A172 (cell line): ENCODE measurements at places on chromosomes 11 and 22.

DNA sequence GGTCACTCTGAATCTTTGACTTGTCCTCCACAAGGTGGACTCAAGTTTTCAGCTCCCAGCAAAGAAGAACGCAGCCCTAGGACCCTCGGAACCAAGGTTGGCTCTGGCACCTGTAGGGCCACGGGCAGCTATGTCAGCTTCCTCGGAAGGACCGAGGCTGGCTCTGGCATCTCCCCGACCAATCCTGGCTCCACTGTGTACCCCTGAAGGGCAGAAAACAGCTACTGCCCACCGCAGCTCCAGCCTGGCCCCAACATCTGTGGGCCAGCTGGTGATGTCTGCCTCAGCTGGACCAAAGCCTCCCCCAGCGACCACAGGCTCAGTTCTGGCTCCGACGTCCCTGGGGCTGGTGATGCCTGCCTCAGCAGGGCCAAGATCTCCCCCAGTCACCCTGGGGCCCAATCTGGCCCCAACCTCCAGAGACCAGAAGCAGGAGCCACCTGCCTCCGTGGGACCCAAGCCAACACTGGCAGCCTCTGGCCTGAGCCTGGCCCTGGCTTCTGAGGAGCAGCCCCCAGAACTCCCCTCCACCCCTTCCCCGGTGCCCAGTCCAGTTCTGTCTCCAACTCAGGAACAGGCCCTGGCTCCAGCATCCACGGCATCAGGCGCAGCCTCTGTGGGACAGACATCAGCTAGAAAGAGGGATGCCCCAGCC, 2.2 kb downstream of the INPP5J start:
- DNase-seq, result no peak

DNA sequence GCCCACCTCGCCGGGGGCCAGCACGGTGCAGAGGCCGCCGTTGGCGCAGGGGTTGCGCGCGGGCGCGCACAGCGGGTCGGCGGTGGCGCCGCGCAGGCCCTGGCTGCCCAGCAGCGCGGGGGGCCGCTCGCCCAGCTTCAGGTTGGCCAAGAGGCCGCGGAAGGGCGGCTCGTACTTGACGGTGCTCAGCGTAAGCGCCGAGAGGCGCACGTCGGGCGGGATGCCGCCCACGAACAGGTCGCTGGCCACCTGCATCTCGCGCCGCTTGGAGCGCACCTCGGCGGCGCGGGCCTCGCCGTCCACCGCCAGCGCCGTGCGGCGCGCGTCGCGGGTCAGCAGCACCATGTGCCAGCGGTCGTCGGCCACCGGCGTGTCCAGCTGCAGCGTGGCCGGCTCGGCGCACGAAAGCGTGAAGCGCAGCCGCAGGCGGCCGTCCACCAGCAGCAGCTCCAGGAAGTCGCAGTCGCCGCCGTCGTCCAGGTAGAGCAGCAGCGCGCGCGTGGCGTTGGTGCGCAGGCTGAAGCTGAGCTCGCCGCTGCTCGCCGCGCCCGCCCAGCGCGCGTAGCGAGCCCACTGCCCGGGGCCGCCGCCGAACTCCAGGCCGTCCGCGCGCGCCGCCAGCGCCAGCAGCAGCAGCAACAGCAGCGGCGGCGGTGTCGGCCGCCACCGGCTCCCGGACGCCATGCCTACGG, 9.8 kb downstream of the NRXN2 start:
- no peak for DNase-seq

DNA sequence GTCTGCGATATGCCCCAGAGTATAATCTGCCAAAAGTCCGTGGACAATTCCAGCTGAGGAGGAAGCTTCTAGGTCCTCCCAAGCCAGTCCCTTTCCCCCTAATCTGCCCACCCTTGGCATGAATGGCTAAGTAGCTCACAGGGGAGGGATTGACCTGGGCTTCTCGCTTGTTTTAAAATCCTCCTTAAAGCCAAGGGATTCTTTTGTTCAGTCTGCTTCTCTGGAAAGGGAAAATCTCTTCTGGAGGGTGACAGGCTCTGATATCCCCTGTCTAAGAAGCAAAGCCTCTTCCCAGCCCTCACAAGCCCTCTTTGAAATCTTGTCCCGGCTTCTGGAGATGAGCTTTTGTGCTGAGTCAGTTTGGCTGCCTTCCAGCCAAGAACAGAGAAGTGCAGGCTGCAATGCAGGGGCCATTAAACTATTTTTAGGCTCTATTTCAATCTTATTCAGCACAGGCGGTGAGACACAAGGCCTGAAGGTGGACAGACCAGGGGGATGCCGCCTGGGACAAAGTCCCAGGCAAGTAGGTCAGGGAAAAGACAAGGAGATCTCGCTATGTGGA, 23.9 kb downstream of the NEFH start:
- DNase-seq, result peak; percentile 41

GRCh38 chr11:66073669-66074068, 3.6 kb downstream of the PACS1 start:
- no peak for DNase-seq
